ENCODE measurements at places on chromosomes 5 and 9.

DNA sequence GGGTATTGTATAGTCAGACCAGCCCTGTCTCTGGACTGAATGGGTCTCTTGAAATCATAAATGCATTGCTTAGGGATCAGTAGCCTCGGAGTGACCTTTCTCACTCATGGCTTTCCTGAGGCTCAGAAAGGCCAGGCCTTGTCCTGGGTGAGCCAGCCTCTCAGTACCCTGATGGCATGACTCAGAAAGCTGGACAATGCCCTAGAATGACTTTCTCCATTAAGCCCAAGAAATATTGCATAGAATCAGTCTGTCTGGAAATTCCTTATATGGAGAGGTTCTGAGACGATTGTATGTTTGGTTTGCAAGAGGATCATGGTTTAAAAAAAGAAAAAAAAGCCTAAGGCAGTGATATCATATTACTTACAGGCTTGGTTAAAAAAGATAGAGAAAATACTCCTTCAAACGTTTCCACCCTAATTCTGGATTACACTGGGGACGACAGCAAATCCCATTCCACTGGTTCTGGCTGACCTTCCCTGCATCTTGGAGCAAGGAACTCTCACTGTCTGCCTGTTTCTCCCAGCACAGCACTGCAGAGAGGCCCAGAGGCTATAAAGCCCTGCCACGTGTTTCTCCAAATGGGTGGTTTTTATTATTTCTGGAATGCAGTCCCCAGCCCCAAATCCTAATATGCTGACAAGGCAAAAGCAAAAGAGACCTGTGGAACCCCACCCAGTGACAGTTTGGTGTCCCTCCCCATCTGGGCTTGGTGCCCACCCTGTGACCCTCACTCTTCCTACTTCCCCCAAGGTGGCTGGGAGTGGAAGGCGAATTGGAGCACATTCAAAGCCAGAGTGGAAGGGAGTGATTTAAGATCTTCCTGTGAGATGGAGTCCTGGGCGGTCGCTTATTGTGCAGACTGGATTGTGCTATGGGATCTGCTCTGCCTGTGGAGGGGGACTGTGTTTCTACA, 34.4 kb downstream of the MAP1B start:
- DNase-seq = no peak

DNA sequence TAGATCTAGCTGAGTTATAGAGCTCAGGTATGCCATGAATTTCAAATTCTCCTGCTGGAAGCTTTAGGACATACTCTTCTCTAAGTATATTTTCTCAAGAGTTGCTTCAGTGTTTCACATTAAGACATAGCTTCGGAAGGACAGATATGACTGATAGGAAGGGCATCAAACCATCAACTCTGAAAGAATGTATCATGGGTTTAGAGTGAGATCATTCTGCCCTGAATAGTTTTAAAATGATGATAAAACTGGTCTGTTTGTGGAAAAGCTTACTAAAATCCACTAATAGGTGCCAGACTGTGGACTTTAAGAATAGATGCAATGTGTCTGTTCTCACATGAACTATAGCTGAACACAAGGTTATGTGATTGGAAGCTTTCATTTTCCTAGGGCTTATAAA, 8.4 kb downstream of the SPEF2 start:
- DNase-seq = no peak

DNA sequence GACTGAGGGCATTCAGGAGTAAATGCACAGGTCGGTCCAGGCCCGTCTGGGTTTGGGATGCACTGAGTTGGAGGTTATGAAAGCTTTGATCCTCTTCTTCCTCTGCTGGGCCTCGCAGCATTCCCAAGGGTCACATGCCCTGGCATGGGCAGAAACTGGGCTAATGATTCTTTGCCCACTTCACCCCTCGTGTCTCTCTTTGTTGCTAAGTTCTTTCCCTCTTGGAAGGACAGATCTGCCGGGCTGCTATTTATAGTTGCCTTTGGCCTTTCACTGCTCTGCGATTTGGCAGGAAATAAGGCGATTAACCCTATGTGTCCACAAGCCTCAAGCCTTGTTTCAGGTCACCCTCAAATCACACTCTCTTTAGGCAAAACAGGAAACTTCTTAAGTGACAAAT, 66.9 kb downstream of the ENTREP1 start:
- DNase-seq = no peak

DNA sequence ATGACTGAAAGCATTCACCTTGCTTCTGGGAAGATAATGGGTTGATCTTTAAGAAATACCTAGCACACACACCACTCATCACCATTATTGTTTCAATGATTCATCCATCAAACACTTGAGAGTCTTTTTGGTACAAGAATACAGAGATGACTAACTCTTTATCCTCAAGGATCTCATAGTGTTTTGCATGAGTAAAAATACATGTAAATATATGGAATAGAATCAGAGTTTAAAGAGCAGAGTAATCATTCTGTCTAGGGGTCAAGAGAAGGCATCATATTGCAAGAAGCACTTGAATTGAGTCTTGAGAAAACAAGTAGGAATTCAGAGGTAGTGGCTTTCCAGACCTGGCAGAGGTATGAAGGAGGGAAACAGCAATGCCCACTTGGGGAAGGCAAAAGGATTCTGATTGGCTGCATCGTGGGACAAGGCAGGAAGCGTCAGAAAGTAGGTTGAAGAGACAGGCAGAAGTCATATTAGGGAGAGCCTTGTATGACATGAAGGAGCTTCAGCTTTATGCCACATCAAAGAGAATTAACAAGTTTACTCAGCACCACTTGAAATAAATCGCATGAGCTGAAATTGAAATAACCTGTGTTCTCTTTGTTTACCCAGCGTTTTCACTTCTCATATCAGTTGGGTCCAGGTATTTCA, 542.5 kb downstream of the TLE1 start:
- DNase-seq = no peak

- no peak for DNase-seq
Observed at GRCh38 chr5:125408448-125409233, 662.2 kb upstream of the ZNF608 start.

DNA sequence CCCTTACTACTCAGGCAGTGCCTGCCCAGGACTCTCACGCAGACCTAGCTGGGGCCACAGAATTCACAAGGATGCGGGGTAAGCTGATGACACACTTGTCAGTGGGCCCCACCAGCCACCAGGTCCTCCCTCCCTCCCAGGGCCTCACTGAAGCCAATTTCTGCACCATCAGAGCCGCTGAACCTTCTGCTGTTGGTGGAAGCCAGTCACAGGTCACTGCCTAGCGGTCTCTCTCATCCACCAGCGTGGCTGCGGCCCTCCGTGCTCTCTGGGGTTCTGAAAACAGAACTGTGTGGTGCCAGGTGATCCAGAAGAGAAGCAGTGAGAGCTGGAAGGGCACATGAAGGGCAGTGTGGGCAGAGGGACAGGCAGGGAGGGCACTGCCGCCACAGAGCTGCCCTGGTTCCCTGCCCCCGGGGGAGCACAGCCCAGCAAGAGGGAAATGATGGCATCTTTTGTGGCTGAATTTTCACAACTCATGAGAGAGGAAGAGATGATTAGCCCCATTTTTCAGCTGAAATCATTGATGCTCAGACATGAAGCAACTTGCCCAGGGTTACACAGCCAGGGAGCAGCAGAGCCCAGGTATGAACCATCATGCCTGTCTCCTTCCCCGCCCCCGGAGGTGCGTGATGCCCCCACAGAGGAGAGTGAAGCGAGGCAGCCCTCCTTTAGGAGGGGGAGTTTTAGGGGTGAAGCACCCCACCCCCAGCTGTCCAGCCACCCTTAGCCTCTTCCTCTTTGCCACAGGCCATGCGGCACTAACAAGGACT, 41.4 kb upstream of the CPLX2 start:
- DNase-seq = no peak

DNA sequence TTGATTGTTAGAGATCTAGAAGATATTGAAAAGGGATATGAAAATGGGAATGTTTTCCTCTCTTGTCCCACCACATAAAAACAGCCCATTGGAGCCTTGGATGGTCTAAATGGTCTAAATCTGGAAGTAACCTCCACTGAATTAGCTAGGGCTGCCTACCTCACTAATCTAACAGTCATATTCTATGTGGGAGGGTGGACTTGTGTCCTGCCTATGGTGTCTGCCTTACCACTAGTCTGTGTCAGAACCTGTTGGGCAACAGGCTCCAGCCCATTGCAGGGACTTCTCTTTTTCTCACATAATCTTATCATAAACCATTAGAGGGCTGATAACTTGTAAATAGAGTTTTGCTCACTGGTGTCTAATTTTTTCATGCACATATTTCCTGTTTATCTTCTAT, 548.8 kb upstream of the CDH18 start:
- DNase-seq = no peak

DNA sequence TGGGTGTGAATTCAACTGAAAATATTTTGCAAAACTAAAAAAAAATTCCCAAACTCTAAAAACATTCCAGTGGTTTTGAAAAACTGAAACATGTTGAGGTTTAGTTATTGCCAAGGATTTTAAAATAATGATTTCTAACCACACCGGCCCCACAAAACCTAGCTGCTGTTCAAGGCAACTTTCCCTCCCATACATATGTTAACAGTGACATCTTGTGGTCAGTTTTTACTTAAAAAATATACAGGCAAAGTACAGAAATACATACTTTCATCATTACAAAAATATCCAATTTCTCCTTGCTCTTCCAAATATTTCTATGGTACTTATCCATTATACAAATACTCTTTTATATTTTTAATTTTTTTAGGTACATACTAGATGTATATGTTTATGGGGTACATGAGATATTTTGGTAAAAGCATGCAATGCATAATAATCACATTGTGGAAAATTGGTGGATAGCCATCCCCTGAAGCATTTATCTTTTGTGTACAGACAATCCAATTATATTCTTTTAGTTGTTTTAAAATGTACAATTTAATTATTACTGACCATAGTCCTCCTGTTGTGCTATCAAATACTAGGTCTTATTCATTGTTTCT, 34.4 kb upstream of the MRPS30 start:
- DNase-seq = no peak

DNA sequence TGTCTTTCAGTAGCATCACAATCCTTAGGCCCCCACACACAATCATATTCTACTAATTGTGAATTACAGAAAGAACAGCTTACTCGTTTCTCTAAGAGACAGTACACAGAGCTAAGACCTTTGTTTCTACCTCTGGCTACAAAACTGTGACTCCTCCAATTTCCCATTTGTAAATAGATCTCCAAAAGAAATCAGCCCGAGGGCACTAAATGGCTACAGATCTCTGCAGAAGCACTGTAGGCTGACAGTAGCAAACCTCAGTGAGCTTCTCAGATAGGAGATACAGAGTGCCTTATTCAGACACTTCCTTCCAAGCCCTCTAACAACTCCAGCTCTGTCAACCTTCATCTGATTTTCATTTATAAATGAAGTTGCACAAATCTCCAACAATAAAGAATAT, 51.0 kb downstream of the EFNA5 start:
- DNase-seq = no peak

GRCh38 chr9:68704498-68704813, 584 bp upstream of the PIP5K1B start:
- no peak for DNase-seq

DNA sequence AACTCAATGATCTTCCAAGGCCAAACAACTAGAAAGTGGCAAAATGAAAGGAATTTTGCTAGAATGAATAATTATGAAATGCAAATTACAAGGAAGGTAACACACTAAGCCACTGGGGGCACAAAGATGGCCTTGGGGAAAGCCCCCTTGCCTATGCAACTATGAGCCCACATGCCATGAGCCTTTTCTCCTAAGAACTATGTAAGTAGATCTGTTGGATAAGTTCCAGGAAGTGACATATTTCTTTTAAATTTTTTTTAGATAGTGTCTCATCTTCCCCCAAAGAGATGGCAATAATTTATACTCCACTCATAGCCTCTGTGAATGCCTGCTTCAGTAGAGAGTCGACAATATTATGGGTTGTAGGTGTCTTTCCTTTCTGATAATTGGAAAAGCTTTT, 257.8 kb downstream of the AUH start:
- no peak for DNase-seq
